ENCODE measurements at places on chromosomes 2 and 18.

GRCh38 chr18:26432651-26433424 is 115.5 kb downstream of the KCTD1 start:
- DNase-seq, result no peak

- no peak for DNase-seq
These were observed 2.3 kb downstream of the PTGR3 start for GRCh38 chr18:75206452-75207309.

- DNase-seq, result no peak
These were observed 127.7 kb upstream of the DLX2 start for GRCh38 chr2:172230332-172230888.

GRCh38 chr2:3627500-3628100 is 30.4 kb upstream of the ALLC start:
- no peak for DNase-seq

- no peak for DNase-seq
These were observed 307.3 kb upstream of the FBXO11 start for GRCh38 chr2:48213646-48214045.

DNA sequence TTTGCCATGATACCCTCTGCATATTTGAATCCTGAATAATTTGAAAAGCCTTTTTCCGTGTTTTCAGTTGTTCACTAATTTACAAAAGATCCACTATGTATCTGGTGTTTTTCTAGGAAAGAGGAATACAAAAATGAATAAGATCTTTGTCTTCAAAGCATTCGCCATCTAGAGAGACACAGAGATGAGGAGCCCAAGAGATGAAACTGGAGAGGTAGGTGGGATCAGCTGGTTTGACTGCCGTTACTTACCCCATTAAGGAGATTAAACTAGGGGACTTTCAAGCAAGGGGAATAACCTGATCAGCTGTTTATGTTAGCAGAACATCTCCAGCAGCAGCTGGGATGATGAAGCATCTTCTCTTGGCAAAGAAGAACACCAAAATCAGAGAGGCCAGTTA is 150.2 kb upstream of the SATB2 start:
- no peak for DNase-seq

DNA sequence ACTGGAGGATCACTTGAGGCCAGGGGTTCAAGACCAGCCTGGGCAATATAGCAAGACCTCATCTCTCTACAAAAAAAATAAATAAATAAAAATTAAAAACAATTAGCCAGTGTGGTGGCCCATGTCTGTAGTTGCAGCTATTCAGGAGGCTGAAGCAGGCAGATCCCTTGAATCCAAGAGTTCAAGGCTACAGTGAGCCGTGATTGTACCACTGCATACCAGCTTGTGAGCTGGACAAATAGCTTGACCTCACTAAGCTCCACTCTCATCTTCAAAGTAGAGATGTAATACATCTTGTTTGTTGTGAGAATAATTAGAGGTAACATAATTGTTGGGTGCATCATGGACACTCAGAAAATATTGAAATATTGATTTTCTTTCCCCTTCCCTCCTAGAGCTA is 31.1 kb upstream of the MAPRE2 start:
- no peak for DNase-seq

GRCh38 chr2:51151490-51152140 is 119.7 kb upstream of the NRXN1 start:
- no peak for DNase-seq

GRCh38 chr2:240149943-240150784 is 9.7 kb upstream of the OTOS start:
- DNase-seq, result no peak

DNA sequence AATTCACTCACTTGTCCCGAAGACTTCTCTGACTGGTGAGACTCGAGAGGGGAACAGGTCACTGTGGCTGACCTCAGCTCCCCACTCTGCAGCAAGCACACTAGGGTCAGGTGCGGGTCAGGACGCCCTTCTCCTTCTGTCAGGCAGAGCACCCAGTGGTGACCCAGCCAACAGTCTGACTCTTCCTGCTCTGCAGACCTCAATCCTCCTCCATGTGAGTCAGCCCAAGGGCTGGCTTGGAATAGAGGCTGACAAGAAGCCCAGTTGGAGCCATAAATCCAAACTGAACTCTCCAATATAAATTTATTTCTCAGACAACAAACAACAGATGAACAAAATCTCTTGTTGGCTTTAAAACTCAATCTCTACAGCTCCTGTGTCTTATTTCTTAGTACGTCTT is 253.1 kb downstream of the SH3BP4 start:
- DNase-seq, result no peak

DNA sequence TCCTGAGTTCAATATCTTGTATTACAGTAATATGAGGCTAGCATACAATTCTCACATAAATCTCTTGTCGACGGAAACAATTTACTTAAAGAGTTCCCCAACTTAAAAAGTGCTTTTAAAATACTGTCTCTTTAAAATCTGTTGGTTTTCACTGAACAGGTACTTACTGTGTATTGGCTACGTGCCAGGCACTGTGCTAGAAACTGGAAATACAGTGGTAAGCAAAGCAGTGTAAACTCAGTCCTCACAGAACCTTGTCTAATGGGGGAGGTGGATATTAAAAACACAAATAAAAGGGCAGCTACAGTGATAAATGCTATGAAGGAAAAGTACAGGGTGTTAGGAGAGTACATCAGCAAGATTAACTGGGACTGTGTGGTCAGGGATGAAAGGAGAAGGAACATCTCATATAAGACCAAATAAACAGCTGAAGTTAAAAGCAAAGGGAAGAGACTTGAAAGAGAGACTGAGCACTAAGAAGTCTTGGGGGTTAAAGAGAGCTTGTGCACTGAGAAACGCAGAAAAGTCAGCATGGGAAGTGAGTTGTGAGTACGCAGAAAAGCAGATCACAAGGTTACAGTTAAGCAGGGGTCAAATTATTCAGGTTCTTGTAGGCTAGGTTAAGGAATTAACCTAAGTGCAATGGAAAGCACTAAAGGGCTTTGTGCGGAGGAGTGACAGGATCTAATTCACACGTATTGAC is 52.5 kb downstream of the USP40 start:
- no peak for DNase-seq

GRCh38 chr2:218387369-218388194 is 5.5 kb downstream of the SLC11A1 start:
- no peak for DNase-seq

DNA sequence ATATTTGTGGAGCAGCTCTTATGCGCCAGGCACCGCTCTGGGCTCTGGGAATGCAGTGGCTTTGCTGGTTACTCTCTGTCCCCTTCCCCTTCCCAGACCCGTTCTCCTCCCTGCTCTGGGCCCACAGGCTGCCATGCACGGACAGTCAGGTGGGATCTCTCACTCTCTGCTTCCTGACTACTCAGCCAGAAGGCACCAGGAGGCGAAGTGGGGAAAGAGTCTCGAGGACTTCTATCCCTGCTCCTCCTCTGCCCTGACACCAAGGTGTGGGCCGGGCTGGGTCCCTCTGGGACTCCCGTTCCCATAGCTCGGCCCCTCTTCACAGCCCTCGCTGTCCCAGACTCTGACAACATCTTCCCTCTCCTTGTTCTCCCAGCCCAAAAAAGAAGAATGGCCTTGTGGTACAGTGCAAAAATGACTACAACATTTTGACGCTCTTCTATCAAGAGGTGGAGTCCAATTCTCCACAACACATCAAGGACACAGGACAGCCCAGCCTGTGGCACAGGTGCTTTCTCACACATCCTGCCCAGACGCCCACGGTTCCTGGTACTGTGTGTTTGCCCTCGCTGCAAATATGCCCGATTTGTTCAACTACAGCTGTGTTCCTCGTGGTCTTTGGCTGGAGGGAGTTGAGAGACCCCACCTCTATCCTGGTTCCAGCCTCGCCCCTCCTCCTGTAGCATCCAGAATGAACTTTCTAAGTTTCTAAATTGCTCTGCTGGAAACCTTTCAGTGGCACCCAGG is 14.0 kb upstream of the DUSP2 start:
- DNase-seq, result no peak

DNA sequence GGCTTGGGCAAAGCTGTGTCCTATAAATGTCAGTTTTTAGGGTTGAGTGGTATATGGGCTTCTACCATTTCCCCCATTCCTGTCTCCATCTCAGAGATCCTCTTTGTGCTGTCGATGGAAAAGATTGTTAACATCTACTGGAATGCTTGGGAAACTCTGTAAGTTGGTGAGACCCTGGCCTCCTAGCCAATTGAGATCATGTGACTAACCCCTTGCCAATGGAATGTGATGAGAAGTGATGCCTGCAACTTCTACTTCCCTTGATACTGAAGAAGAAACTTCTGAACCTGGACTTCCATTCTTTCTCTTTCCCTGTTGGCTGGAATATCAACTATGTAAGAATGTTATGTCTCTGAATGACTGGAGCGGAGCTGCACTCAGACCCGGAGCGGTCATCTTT is 14.5 kb downstream of the SLC39A10 start:
- DNase-seq, result no peak

DNA sequence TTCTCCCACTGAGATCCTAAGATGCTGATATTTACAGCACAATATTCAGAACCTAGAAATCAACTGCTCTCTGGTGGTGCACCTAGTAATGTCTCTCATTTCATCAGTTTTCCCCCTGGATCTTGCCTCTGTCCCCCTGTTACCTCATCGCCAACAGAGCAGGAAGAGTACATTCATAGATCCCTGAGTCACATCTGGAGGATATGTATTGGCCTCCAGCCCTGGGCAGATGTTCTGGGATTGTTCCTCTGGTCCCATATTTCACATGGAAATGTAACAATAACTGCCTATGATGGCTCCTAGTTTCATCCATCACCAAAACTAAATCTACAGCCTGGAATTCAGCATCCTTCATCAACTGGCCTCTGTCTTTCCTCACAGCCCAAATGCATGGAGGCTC is 278.8 kb upstream of the SLC14A2 start:
- DNase-seq, result no peak

DNA sequence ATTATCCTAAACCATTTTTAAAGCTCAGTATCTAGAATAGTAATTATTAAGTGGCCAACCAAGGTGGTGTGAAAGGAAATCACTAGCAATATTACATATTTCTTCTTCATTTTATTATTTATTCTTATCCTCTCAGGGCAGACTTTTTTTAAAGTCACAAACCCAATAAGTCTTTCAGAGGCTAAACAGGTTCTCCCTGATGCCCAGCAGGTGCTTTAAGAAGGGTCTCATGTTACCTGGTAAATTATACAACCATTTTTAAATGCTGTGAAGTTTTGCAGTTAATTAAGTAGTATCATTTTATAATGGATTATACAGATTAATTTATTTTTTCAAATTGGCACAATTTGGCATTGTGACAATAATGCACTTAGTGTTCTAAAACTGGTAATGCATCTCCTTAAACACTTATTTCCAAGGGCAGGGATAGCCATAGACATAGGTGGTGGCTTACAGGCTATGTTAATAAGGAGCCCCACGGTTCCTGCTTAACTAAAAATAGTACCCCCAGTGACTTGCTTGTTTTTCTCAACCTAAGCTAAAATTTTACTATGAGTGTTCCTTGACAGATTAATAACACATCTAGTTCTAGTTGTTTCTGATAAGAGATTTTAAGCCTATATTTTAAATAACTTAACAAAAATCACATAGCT is 67.0 kb downstream of the PMS1 start:
- DNase-seq, result no peak

DNA sequence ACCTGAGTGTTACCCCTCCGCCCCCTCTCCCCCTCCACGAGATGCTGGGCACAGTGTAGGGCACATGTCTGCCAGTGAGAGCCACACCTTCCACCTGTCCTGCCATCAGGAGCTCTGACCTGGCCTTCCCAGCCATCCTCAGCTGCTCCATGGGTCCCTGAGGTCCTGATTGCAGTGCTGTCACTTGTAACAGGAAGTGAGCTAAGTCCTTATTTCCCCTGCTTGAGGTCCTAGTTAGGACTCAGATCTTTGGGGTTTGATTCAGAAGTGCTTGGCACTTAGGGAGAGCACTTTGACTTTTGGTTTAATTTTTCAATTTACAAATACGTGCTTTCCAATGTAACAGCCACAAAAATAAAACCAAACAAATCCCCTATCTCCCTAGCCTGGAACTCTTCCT is 125.5 kb downstream of the WDSUB1 start:
- no peak for DNase-seq

- no peak for DNase-seq
These were observed 444 bp upstream of the MMADHC start for GRCh38 chr2:149587950-149588487.

- DNase-seq, result no peak
These were observed 6.2 kb downstream of the TTC32 start for GRCh38 chr2:19895535-19895934.

- no peak for DNase-seq
These were observed 420.0 kb downstream of the ZEB2 start for GRCh38 chr2:144099780-144100377.

DNA sequence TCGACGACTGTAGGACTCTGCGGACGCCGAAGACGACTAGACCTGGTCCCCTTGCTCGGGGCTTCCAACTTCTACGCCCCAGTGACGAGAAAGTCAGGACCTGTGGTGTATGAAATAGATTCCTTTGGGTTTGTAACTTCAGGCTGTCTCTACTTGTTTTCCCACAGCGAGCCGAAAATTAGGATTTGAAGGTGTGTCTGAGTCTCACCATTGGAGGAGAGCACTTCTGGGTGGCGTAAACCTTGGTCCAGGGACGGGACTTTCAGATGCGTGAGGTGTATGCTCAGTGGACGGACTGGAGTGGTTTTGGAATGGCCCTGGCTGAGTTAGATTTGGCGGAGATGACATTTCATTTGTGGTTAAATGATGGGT is 1.3 kb downstream of the BIRC6 start:
- no peak for DNase-seq

- DNase-seq, result no peak
These were observed 66.5 kb upstream of the RBM44 start for GRCh38 chr2:237732070-237732469.

GRCh38 chr2:3870222-3870621 is 166.8 kb downstream of the DCDC2C start:
- DNase-seq, result no peak

DNA sequence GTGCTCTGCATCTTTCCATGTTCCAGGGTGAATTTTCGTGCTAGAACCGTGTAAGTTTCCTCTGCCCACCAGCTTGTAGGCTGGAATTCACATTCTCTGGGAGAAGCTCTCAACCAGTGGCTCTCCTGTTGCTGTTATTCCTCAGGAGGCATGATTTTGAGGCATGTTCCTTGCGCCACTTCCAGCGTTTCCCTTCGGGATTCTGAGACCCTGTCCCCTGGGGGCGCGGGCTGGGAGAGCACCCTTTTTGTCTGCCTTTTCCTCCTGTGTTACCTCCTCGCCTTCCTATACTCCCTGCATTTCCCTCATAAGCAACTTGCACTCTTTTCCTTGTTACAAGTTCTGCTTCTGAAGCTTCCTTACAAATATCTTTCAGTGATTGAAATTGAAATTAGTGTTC is 156.4 kb downstream of the PTPRM start:
- DNase-seq, result no peak

DNA sequence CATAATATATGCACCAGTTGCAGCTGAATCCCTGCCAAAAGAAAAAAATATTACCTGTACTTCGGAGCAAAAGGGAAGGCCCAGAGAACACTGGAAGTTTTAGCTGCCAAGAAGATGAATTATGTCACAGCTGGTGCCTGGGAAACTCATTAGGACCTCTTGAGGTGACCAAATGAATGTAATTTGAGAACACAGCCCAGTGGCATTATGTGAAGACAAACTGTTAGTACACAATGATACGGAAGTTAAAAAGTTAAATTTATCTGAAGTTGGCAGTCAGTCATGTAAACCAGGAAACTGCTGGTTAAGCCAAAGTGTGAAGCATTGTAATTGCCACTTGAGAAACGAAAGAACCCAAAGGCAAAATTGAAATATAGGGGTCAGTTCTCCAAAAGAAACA is 80.7 kb downstream of the EML4 start:
- DNase-seq, result no peak

- DNase-seq, result no peak
These were observed 260.9 kb upstream of the CWC22 start for GRCh38 chr2:180268006-180268405.

GRCh38 chr2:230991598-230991997 is 4.3 kb upstream of the SPATA3 start:
- no peak for DNase-seq
